ENCODE measurements at places on chromosomes 2 and 18. TPM values are rescaled to one million over a fixed set of nuclear protein-coding genes. Genes with fewer than 3 reads are reported as not detected.

TACR1 gene
- total RNA-seq: not detected

SNTG2 gene
- total RNA-seq: not detected

ITGB6 gene
- 2.6 TPM for total RNA-seq

VSNL1 gene
- 0.33 TPM for total RNA-seq

LNPK gene
- total RNA-seq: 9.3 TPM

All from mesangial cell (primary cell).